Esophagus squamous epithelium (tissue), 5 donors: ENCODE measurements at places on chromosomes 2 and 18.

DNA sequence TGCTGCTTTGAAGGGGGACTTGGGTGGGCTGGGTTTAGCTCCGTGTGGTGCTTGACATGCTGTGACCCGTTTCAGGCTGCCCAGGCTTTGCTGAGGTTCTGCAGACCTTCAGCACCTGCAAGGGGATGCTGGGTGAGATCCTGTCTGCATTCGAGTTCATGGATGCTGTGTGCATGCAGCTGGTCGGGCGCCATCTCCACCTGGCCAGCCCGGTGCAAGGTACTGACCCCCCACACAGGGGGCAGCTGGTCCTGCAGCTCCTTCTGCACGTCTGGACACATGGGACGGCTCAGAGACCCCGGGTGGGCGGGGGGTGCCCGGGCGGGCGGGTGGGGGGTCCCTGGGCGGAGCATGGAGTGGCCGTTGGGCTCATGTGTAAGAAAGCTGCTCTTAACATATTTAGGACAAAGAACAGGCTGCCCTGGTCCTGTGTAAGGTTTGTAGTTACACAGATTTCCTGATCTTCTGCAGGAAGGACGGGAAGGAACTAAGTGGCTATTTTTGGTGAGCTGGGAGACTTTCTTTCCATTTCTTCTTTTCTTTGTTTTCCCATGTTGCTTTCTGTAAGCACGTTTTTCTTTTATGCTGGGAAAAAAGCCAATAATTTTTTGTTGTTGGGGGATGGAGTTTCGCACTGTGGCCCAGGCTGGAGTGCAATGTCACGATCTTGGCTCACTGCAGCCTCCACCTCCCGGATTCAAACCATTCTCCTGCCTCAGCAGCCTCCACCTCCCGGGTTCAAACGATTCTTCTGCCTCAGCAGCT, 15.8 kb downstream of the D2HGDH start:
- no peak for DNase-seq

- no peak for DNase-seq
These were observed 110.9 kb upstream of the COPS8 start for GRCh38 chr2:236974752-236975151.

DNA sequence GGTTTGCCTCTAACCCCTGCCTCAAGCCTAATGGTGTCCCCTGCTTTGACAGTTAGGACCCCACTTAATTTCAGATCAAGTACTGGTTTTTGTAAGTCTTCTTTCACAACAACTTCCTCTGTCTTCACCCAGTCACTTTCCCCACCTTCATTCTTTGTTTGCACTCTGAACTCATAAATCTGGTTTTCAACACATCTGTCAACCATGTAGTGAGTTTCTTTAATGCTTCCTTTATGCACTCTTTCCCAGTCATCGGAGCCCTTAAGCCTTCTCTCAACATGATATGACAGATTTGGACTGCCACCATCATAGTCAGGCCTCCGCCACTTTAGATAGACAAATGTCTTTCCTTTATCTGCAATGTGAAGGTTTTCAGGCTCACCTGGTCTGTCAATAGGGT, 109.1 kb downstream of the PLEKHA3 start:
- no peak for DNase-seq

DNA sequence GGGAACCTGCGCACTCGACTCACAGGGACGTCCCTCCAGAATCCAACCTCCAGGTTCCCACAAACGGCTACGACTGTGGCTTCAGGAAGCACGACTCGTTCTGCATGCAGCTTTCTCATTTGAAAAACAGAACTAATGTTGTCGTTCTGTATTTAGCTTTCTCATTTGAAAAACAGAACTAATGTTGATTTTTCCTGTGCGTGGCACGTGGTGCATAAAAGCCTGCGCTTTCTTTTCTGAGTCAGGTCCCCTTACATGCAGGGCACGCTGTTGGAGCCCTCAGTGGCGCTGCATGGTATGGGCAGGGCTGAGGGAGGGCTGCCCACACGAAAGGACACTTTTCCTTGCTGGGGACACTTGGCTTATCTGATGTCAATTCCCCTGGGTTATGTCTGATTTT, 124.3 kb downstream of the TMEM18 start:
- DNase-seq, result no peak
